ENCODE measurements at places on chromosomes 3 and 15.

- no peak for DNase-seq
These were observed 34.6 kb downstream of the CRABP1 start for GRCh38 chr15:78374436-78375393.

DNA sequence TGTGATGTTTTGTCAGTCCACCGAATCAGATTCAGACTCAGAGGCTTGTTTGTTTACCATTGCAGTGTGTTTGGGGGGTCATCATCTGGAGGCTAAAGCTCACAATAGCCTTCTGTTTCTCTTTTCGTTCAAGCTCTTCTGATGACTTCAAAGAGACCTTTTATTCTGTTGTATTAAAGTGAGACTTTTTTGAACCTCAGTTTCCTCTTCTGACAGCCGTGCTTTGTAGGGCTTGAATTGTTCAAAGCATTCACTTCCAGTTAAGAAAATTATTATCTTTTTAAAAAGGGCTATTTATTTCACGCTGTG lies 1.3 kb downstream of the PXK start:
- DNase-seq: peak; percentile 85

- DNase-seq: peak; percentile 61
These were observed 17.9 kb downstream of the ARHGEF3 start for GRCh38 chr3:56783644-56784447.

DNA sequence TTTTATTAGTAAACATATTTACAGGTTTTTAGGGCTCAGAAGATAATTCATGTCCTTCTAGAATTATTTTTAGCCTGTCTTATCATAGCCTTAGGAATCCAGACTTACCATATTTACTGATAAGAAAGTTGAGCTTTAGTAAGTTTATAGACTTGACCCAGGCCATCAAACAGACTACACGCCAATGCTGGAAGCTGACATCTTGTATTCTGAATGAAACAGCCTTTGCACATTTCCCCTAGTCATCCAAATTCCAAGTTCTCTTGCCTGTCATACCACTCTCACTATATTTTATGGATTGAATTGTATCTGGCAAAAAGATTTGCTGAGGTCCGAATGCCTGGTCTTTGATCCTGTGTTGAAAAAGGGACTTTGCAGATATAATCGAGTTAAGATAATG lies 58.6 kb downstream of the DRD3 start:
- no peak for DNase-seq

DNA sequence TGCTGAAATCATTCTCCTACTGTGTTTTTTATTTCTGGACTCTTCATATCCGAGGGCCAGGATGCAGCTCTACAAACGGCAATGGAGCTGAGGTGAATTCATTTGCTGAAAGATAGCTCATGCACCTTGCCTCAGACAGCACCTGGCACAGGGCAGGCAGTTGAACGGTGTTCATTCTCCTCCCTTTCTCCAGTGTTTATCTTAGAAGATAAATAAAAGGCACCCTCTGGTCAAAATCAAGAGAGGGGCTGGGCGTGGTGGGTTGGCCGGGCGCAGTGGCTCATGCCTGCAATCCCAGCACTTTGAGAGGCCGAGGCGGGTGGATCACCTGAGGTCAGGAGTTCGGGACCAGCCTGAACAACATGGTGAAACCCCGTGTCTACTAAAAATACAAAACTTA lies 79.3 kb upstream of the LMOD3 start:
- DNase-seq: no peak

- no peak for DNase-seq
These were observed 4.5 kb downstream of the WNT5A start for GRCh38 chr3:55482496-55483195.

- no peak for DNase-seq
These were observed 195.2 kb upstream of the ARHGEF26 start for GRCh38 chr3:153925841-153926514.

GRCh38 chr3:161674402-161674801 lies 177.8 kb downstream of the OTOL1 start:
- no peak for DNase-seq

DNA sequence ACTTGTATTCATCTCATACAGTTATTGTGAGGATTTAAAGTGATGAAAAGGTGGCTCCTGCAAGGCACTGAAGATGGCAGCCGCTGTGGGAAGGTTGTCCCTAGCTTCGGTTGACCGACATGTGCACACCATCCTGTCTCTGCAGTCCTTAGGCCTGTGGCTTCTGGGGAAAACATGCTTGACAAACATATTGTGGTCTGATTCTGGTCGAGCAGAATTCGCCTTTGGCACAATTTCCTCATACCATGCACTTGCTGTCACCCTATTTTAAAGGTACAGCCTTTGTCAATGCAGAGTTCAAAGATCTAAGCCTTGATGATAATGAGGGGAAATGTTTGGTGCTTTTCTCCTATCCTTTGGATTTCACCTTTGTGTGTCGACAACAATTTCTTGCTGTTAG lies 50.9 kb downstream of the PRICKLE2 start:
- DNase-seq: no peak

- DNase-seq: no peak
These were observed 424.9 kb upstream of the ALCAM start for GRCh38 chr3:104941785-104942184.

DNA sequence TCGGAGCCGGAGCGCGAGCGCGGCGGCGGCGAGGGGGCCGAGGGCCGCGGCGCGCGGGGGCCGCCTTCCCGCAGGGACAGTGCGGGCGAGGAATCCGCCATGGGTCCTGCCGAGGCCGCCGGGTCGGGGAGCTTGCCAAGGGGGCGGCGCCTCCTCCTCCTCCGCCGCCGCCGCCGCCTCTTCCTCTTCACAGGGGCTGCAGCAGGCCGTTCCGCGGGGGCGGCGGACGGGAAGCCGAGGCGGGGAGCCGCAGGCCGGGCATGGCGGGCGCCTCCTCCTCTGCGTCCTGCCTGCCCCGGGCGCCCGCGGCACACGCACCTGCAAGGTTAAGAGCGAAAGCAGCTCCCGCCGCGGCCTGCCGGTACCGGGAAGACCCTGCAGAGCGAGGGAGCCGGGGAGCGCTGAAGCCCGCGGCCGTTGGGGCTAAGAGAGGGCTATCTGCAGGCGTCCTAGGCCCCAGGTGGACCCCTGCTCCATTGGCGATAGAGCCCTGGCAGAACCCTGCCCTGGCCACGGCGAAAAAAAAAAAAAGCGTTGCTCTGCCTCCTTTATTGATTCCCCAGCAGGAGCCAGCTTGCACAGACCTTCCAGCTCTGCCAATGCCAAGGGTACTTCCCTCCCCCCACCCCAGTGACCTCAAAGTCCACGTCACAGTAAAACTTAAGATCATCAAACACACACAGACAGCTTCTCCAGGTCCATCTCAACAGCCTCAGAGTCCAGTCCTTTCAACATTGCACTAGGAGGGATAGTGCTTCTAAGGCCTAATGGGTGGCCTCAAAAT lies at the start of gene LYSMD2:
Gene LYSMD2, minus strand, starts transcription at position 134 of the 784 bp plus-strand sequence. Its CDS starts 33 bp downstream, at position 101.
- no peak for DNase-seq

DNA sequence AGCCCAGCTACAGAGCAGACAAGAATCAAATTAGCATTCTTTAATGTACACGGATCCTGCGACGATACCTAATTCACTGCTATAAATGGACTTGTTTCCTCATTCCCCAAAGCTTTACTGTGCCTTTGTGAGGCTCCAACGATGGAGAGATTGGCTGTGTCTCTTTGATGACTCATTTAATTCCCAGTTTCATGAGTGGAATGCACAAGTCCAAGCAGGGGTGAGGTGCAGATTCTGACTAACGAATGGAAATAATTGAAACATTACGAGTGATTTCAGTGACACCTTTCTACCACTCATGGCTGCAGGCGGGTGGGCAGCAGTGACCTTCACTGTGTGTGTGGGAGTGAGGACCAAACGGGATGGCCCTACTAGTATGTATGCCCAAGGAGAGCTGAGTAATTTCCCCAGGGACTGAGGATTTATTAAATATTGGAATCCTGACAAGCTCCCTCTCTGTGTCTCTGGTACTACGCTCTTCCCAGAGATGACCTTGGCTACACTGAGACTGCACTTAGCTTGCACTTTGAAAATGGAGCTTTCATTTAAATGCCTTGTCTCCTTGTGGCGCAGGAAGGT lies 156.7 kb downstream of the CACNA2D3 start:
- peak; percentile 42 for DNase-seq

DNA sequence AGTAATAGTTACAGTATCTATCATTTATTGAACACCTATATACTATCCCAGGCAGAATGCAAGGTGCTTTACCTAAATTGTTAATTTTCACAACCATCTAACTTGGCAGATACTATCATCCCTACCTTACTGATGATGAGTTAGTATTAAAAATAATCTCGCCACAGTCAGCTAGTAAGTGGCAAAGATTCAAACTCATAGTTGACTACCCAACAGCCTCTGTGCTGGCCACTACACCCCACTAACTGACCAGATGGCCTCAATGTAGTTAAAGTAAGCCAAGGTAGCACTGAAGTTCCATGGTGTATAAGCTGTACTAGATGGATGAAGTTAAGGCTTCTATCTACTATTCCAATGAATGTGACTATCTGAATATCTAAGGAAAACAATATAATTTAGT lies 44.8 kb downstream of the PEAK1 start:
- no peak for DNase-seq

DNA sequence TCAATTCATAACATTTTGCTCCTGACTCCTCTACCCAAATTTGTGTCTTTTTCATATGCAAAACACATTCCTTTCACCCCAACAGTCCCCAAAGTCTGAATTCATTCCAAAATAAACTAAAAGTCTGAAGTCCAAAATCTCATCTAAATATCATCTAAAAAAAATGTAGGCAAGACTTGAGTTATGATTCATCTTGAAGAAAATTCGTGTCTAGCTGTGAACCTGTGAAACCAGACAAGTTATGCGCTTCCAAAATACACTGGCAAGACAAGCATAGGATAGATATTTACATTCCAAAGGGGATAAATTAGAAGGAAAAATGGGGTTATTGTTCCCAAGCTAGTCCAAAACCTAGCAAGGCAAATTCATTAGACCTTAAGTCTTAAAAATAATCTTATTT lies 1302.0 kb upstream of the GBE1 start:
- no peak for DNase-seq

DNA sequence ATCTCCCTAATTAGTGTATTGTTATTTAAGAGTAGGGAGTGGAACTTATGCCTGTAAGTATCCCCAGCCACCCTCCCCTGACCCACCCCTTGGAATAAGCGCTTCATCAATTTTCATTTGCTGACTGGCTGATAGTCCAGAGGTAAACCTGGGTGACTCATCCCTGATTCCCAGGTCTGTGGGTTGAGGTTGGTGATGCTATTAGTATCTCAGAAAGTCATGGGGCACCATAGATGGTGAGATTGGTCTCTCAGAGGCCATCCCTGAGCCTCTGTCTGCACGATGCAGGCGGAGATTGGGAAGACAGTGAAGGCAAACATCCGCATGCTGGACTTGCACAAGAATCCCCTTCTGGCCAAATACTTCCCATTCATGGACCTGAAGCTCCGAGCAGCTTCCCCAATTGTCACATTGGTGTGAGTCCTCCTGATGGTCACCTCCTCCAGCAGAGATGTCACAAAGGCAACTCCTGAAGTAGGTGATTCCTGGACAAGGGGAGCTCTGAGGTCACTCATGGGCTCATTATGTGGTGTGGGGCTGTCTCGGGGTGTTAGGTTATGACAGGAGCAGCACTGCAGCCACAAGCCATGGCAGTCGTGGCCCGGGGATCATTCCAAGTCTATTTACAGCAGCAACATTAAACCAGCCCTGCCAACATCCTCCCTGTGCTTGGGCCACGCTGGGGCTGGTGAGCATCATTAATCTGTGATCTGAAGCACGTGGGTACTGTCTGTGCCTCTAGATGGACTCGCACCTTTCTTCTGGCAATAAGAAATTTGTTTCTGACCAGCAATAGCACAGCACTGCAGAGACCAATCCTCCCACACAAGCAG lies 6.8 kb upstream of the TXNRD3 start:
- DNase-seq: no peak

- DNase-seq: no peak
These were observed at the start of gene RASSF1 for GRCh38 chr3:50340448-50341329. Gene RASSF1, minus strand, starts transcription at chr3:50340836. Its CDS starts 31 bp downstream, at chr3:50340805.

DNA sequence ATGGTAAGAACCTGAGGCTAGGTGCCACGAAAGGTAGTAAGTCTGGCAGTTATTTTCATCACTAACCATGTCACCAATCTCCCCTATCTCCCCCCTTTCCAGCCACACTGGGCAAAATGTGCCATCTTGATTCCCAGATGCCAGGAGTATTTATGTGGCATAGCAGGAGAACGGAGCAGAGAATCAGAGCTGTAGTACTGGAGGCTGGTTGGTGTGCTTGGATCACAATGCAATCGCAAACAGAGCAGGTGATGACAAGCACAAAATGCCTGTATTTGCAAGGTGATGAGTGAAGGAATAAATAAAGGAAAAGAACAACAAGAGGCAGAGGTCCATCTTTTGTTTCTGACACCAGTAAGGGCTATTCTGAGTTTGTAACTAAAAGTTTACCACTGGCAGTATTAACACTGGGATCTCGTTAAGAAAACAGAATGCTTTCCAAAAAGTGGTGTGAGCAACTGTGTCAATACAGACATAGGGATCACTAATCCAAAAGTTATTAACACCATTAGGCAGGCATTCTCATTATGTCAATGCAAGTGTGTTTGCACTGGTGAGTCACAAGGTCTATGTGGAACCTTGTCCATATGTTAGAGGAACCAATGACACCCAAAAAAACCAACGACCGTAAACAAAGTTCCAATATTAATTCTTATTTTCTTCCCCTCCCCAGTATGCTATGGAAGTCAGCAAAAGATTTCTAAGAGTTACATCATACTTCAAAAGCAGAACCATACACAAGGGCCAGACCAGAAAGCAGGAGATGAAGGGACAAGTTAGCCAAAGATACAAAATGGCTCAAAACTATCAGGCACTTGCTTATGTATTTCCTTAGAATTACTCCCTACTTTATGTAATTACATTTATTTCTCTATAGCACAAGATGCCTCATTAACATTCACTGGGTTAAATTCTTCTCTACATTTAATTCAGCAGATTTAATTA lies 556.6 kb downstream of the FOXP1 start:
- DNase-seq: no peak

DNA sequence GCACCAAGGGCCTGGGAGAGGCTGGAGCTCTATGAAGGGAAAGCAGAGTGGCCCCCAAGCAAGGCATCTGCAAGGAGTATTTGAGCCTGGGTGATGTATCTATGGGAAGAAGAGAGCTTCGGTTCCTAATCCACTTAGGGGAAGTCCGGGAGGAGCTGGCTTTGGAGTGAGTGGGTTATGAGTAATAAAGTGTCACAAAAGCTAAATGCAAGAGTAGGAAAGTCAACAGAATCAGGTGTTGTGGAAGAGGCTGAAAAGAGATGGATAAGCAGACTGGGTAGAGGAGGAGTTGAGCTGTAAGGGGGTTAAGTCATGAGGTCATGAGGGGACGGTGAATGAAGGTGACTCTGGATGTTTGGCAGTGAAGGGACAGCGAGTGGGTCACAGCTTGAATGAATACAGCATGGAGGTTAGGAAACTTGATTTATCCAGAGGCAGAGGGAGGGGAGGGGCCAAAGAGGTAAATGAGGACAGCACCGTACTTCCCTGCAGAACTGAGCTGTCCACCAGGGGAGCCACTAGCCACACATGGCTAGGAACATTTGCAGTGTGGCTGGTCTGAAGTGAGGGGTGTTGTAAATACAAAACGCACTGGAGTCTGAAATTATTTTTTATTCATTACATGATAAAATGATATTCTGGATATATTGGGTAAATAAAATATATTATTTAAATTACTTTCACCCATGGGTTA lies 83.3 kb downstream of the ADCY5 start:
- DNase-seq: peak; percentile 36

GRCh38 chr3:59320080-59320479 lies 270.3 kb upstream of the CFAP20DC start:
- no peak for DNase-seq

GRCh38 chr3:155745795-155746550 lies 1.1 kb upstream of the PLCH1 start:
- no peak for DNase-seq

GRCh38 chr15:26433818-26434217 lies 339.0 kb downstream of the GABRB3 start:
- no peak for DNase-seq

GRCh38 chr3:194690501-194691372 lies 5.1 kb downstream of the FAM43A start:
- DNase-seq: no peak

Measured in COLO829 (cell line).